ENCODE measurements at places on chromosomes 1 and 21.

DNA sequence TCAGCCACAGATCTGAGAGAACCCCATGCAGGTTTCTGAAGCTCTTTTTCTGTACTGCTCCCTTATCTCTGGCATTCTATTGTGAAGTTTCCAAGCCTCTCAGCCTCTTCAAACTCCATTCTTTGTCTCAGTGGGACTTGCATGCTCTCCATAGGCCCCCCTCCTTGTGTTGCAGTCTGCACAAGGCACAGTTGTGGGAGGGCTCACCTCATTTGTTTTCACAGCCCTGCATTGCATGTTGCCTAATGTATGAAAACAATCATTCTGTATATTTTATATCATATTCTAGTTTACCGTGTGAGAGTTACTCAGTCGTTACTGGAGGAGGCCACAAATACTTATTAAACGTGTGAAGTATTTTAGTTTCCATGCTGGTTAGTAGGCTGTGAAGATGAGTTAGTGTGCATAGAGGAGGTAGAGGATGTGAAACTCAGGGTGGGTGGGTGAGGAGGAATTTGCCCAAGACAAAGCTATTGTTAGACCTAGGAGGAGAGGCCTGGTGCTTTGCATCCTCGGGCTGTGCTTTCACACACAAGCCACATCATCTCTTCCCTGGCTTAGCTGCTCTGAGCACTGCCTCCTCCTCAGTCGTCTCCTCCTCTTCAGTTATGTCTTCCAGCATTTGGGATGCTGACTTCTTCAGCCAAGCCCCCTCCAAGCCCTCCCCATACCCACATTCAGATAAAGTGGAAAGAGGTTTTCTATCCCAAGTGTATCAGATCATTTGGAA, 7.8 kb upstream of the CHI3L2 start:
- DNase-seq: no peak

DNA sequence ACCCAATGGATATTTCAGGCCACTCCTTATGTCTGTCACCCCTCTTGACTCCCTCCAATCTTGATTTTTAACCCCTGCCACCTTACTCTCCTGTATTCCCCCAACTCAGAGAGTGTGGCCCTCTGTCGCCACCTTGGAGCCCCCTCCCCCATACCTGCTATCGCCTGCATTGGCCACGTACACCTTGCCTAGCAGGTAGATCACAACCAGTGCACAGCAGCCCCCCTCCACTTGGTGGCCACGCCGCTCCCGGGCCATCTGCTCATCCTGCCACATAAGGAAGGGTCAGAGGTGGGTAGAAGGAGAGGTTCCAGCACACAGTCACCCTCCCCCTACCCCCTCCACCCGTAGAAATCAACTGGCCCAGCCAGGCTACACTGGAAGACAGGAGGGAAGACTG, 2.9 kb downstream of the PPM1J start:
- DNase-seq: no peak

- no peak for DNase-seq
Measured at GRCh38 chr1:113674591-113674990, 84.7 kb downstream of the PHTF1 start.

GRCh38 chr1:182610606-182611194, 6.5 kb upstream of the RGS16 start:
- no peak for DNase-seq

- no peak for DNase-seq
Measured at GRCh38 chr1:116472431-116472961, 98.3 kb downstream of the CD58 start.
